ENCODE measurements at places on chromosomes 12 and 14. TPM values are rescaled to one million over a fixed set of nuclear protein-coding genes. Genes with fewer than 3 reads are reported as not detected.

- DNase-seq, result no peak
These were observed 9.7 kb downstream of the OXA1L start for GRCh38 chr14:22776215-22776614.

The MORN3 gene
- total RNA-seq, result 0.61 TPM

The LRP1 gene
- total RNA-seq, result 0.26 TPM

The CRACR2A gene
- total RNA-seq, result 28.0 TPM
